NCI-H460 (cell line): ENCODE measurements at places on chromosomes 1 and 21.

DNA sequence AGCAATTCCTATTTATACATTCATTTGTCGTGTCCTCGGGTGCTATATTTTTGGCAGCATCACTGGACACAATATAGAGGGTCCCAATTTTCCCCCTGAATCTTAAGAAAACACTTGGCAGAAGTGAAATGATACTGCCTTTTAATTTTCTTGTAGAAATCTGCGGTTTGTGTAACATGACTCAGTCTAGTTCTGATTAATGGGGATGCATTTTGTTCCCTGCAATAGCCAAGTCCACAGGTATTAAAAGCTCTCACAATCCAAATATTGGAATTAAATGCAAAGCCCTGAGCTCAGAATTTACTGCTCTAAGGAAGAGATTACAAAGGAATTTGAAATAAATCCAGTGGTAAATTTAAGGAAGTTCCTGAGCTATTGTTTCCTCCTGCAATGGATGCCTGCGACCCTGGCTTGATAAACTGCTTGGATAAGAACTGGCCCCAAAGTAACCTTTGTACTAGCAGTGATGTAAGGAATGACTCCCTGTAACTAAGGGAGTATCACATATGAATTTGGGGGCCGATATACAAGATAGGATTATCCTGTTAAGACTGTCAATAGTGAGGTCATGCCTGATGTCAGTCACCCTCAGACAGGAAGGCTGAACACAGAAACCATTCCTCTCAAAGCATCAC, 349.7 kb upstream of the C1orf87 start:
- DNase-seq = no peak

GRCh38 chr1:7513081-7513480, 258.0 kb upstream of the VAMP3 start:
- no peak for DNase-seq

DNA sequence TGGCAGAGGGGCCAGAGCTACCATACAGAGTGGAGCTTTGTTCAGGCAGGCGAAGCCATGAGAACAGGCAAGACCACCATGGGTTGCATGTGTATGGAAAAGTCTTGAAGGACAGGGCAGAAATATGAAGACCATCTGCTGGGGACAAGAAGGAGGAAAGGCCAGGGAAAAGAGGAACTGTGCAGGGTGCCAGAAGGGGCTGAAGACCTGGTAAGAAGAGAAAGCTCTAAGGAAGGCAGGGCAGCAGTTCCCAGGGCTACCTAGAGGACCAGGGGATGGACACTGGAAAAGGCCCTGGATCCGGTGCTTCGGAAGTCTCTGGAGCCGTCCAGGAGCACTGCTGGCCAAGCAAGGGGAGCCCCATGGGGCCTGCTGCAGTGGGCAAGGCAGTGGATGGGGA, 43.4 kb downstream of the PKP1 start:
- DNase-seq = no peak

GRCh38 chr1:203267912-203268311, 37.4 kb upstream of the BTG2 start:
- no peak for DNase-seq

DNA sequence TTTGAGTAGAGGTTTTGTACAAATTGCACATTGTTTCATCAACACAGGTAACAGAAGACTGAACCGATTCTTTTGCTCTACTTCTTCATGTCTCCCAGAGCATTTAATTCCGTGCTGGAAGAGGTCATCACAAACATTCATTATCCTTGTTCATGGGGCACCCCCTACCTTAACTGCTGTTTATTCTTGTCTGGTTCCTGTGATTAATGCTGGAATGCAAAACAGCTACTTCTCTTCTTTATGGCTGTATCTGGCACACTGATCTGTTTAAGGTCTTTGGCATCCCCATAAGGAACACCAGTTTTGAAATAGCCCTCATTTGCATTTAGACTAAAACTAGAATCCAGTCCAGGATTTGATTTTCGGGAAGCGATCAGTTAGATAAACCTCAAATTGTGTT, 42.2 kb downstream of the NTNG1 start:
- no peak for DNase-seq

- no peak for DNase-seq
Measured at GRCh38 chr1:155256058-155256852, 972 bp upstream of the ENTREP3 start.

DNA sequence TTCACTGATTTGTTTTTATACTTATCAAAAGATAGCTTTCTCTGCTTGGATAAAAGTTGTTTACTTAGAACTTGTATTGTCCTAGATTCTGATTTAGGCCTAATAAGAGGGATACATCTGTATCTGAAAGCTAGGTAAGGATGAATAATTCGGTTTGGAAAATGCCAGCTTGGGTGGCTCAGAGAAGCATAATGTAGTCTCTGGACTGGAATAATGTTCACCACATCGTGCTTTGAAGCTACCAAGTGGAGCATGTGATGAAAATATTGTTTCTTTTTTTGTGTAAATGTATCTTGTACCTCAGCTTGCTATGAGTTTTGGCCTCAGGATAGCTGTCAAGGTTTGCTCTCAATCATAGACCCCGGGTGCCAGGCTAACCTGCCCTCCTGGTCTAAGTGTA, 49.2 kb downstream of the VPS13D start:
- no peak for DNase-seq

GRCh38 chr1:6475381-6476133, 9.6 kb upstream of the TNFRSF25 start:
- no peak for DNase-seq

- no peak for DNase-seq
Measured at GRCh38 chr21:41361053-41361785, 608 bp upstream of the MX2 start.

GRCh38 chr1:225635649-225636048, 17.3 kb downstream of the ENAH start:
- no peak for DNase-seq

DNA sequence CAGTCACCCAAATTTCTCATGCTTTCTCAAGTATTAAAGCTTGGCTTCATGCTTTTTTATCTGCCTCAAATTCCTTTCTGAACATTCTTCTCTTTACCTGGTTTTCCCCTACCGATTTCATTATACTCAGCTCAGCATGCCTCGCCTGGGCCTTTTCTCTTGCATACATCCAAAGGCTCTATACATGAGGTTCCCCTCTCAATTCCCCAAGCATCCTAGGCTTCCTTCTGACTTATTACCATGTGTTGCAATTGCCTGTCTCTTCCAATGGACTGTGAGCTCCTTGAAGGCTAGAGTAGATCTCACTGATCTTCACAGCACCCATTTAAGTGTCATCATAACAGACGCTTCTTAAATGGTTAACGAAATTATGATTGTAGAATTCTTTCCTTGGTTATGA, 24.1 kb upstream of the CYP4A22 start:
- no peak for DNase-seq

DNA sequence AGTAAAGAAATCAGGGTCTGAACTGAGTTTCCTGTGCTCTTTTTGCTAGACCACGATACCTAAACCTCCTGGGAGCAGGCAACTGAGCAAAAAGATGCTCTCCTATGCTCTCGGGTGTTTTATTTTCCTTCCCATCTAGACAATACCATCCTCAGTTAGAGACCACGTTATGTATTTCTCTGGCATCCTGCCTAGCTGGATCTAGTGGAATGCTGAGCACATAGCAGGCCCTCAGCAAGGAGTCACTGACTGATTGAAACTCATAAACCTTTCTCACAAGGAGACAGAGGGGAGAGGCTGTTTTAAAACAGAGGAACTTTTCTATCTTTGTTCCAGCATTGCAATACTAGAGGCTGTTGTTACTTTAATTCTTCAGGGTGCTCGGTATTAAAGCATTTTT, 168.0 kb downstream of the CYYR1 start:
- no peak for DNase-seq

GRCh38 chr1:46300673-46301405, 2.6 kb downstream of the LRRC41 start:
- DNase-seq = no peak

DNA sequence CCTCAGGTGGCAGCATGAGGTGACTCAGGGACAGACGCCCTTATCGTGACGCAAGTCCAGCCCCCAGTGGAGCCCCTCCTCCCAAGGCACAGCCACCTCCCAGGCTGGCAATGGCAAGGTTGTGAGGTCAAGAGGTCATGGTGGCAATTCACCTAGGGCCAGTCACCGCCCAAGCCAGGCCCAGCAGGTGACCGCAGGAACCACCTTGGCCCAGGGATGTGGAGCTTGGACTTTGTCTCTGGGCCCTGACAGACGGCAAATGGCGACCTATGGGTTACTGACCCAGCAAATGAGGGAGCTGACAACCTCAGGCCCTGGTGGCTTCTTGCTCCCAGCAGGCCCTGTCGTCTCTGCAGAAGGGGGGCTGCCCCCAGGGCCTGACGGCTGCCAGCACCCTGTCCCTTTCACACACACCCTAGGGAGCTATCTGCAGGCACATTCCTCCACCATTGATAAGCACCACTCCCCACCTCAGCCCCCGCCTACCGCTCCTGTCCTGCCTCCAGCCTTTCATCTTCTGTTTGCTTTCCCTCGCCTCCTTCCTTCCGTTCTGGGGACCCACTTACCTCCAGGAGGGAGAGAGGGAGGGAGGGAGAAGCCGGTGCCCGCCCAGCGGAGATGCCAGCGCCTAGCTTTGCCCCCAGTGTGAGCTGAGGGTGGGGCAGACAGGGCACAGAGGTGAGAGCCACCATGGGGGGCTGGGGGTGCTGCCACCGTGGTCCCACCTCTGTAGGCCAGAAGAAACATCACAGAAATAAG, 12.1 kb downstream of the EPHA2 start:
- no peak for DNase-seq

DNA sequence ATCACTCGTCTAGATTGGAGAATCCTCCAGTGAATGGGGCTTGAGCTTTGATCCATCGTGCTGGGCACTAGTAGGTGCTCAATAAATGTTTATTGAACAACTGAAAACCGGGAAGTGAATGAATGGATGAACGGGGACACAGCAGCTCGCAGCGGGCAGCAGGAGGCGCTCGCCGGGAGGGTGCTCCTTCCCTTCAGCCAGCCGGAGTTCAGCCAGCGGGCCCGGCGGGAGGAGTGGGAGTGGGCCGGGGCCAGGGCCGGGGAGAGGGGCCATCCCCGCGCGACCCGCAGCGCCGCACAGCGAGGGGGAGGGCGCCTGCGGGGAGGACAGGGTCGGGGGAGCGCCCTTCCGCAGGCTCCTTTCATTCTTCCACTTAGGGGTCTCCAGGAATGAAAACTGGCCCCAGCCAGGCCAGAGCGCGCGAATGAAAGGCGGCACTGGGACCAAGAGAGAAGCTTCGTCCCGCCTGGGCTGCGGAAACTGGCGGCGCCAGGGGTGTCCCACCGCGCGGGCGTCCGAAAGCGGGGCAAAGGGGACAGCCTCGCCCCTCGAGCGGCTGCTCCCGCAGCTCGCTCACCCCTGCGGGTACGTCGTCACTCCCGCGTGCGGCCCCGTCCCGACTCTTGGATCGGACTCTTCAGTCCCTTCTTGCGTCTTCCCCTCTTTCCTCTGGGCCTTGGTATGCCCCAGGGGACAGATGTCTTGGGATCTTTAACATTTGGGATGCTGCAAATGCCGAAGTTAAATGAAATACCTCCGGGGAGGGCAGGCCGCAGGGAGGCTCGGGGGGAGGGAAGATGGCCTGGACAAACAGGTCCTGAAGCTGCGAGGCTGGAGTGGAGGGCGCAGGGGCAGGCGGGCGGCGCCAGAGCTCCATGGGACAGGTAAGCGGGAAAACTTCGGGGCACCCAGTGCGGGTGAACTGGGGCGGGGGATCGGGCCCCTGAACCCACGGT, 3.6 kb upstream of the INAVA start:
- peak; percentile 30 for DNase-seq

- DNase-seq = no peak
Measured at GRCh38 chr1:3899754-3900149, 320 bp downstream of the C1orf174 start.

GRCh38 chr1:52288286-52288685, 77.7 kb downstream of the CC2D1B start:
- no peak for DNase-seq

DNA sequence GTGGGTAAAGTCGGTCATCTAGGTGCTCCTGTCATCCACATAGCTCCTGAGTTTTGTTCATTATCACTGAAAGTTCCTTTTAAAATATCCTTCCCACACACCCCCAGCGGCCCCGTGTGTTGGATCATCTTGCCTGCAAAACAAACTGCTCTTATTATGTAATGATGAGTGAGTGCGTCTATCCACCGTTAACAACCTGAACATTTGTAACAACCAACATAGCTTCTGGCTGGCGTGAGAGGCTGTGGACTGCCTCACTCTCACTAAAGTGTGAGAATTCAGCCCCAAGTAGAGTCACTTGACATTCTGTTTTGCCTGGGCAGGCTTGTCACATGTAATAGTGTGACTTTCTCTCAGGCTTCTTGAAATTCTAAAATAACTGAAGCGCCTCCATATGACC, 14.5 kb upstream of the KCNA2 start:
- no peak for DNase-seq
